ENCODE measurements at places on chromosomes 16 and 17. TPM values are rescaled to one million over a fixed set of nuclear protein-coding genes. Genes with fewer than 3 reads are reported as not detected.

The DPEP2 gene
- total RNA-seq = not detected

GRCh38 chr17:77645072-77646045 lies 313.1 kb upstream of the TNRC6C start:
- no peak for DNase-seq

GRCh38 chr17:70074236-70074830 lies 692 bp upstream of the KCNJ16 start:
- DNase-seq = no peak

DNA sequence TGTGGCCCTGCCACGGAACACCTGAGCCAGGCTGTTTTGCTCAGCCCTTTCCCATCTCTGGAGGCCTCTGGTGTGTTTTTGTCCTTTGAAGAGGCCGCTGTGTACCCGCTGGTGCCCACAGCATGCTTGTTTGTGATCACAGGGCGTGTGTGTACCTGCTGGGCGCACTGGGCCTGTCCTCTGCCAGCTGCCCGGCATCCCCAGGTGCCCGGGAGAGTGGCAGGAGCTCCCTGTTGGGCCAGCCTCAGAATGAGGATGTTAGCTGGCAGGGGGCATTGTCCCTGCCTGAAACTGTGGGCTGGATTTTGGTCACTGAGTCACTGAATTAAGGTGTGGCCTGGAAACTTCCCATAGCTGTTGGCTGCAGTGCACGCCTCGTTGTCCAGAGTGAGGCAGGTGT lies 31.1 kb downstream of the BAIAP2 start:
- no peak for DNase-seq
